ENCODE measurements at places on chromosomes 1 and 21. TPM values are rescaled to one million over a fixed set of nuclear protein-coding genes. Genes with fewer than 3 reads are reported as not detected.

YY1AP1 gene
- total RNA-seq: 108 TPM

- no peak for DNase-seq
These were observed 118.1 kb upstream of the GADD45A start for GRCh38 chr1:67566803-67567377.

- no peak for DNase-seq
These were observed 2.3 kb downstream of the TMEM61 start for GRCh38 chr1:54982739-54983138.

GRCh38 chr1:84869720-84870119 lies 23.3 kb downstream of the LPAR3 start:
- DNase-seq: no peak

C4BPA gene
- 0.20 TPM for total RNA-seq

DNA sequence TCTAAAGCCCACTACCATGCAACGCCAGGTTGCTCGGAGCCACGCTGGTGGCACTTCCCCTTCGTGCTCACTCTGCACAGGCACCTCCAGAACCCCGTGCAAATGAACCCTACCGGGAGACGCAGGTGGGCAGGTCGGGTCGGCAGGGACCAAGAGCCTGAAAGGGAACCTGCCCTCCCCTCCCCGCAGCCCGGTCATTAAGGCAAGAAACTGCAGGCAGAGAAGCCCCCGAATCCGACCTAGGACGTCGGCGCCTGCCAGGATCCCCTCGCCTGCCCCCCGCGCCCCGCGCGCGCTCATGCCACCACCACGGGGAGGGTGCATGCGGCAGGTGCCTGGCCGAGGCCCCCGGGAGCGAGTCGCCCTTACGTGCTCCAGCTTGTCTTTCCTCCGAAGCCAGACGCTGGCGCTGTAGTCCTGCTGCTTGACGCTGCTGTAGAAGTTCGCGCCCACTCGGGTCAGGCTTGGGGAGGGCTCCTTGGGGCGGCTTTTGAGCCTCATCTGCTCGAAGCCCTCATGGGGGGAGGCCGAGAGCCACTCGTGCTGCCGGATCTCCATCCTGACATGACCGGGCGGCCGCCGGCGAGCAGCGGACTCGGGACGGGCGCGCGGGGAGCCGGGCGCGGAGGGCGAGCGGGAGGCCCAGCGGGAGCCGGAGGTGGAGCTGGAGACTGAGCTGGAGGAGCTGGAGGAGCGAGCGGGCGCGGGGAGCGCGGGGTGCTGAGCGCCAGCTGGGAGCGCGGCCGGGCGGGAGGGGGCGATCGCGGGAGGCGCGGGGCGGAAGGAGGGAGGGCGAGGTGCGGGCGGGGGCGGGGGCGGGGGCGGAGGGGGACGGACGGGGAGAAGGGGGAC lies 552 bp downstream of the PLD5 start:
- peak; percentile 57 for DNase-seq

DNA sequence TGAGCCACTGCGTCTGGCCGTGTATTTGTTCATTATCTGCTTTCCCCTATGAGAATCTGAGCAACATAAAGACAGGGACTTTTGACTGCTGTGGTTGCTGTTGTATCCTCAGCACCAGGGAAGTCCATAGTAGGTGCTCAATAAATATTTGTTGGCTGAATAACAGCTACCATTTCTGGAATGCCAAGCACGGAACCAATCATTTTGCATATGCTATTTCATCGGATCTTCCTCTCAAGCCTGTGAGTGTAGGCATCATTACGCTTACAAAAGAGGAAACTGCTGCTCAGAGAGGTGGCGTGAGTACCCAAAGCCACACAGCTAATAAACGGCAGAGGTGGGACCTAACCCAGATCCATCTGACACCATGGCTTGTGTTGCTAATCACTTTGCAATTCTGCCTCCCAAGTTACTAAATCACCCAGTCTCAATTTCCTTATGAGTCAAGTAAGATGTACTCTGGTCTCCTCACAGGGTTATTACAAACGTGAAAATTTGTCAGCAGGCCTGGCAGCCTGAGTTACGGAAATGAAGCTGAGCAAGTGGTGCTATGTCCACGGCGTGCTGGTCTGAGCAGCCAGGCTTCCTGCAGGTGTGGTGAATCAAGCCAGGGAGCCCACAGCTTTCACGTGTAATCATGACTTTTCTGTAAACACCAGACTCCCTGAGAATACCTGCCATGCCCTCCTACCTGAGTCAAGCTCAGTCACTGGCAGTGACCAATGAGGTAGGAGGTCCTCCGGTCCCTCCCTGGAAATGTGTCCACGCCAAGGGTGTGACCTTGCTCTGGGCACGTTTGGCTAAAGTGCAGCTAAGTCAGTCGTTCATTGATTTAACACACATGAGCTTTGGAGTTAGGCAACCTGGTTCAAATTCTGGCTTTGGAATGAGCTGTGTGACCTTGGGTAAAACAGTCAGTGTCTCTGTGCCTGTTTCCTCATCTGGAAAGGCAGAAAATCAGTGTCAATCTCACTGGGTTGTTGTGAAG lies 4.8 kb upstream of the RHCE start:
- DNase-seq: no peak

All from spinal cord (tissue), 10 donors.